ENCODE measurements at places on chromosomes 4 and X.
A peak's percentile ranks its signal among the peaks of the same experiment; 100 is the strongest.

DNA sequence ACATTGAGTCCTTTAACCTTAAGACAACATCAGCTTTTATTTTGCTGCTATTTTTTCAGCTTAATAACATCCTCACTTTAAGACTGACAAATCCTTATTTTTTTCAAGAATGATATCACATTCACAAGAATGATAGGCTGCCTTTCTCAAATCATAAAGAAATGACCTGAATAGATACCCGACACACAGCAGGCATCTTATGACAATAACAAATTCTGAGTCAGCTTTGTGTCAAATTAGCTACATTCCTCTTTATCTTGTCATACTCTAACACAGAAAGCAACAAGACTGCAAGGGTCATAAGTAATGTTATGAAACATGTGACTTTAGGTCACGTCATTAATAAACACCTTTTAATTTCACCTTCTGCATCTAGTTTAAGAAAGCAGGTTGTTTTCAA is 2387.6 kb downstream of the PCDH7 start:
- DNase-seq = no peak

DNA sequence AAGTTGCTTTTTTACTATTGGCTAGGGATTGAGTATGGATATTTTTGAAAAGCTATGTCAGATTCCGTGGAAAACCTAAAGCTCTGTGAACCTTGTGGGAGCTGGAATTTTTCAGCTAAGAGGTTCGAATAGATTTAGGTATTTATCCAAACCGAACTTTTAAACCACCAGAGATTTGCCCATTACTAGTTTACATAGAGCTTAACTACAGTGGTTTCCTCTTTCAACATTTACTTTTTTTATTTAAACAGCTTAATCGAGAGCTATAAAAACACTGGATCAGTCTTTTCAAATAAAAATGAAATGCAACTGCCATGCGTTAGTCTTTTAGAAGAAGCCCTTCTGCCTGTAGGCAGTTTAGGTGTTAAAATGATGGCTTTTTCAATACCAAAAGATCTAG is 377.0 kb downstream of the RPA4 start:
- no peak for DNase-seq

- no peak for DNase-seq
Measured at GRCh38 chr4:156019246-156019645, 65.6 kb upstream of the CTSO start.

- no peak for DNase-seq
Measured at GRCh38 chr4:110977554-110977953, 354.7 kb upstream of the PITX2 start.

GRCh38 chrX:97159916-97160800 is 276.4 kb downstream of the RPA4 start:
- no peak for DNase-seq

DNA sequence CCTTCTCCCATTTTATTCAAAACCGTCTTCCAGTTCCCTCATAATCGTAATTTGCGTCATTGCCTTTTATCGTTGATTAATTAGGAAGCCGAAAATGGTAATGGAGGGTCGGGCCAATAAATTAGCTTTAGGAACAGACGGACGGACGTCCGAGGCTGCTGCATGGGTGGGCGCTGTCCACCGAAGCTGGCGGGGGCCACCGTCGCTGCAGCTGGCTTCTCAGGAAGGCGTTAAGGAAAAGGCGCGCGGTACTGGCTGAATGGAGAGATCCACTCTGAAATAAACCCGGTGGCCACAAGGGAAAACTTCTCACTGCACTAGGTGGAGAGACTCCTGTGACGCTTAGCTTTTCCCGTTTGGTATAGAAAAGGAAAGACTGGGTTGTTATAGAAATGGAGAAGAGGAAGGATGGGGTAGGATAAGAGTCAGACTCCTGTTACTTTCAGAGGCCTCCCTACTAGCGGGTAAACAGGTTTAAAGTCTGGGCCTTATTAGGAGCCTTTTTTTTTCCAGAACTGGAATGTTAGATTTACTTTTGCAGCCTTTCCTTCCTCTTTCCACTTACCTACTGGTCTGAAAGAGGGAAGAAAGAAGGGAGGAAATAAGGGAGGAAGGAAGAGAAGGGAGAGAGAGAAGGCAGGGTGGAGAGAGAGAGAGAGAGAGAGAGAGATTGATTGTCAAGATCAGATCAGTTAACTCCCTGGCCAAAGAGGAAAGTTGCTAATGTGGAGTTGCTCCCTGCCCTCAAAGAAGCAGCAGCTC is 11.3 kb upstream of the PRDM8 start:
- DNase-seq = no peak

DNA sequence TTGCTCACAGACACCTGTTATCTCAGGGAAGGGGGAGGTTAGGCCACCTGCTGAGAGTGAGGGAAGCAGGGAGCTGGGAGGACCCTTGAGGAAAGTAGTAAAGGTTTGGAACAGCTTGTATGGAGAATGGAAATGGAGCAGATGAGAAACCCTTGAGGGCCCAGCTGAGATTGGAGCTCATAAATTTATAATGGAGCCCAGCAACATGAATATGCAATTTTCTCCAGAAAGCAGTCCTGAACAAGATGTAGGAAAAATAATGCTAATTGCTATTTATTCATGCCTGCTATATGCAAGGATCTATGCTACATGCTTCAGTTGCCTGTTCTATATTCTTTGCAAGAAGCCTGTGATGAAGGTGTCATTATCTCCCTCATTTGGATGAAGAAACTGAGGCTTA is 67.5 kb upstream of the LEF1 start:
- DNase-seq = no peak

DNA sequence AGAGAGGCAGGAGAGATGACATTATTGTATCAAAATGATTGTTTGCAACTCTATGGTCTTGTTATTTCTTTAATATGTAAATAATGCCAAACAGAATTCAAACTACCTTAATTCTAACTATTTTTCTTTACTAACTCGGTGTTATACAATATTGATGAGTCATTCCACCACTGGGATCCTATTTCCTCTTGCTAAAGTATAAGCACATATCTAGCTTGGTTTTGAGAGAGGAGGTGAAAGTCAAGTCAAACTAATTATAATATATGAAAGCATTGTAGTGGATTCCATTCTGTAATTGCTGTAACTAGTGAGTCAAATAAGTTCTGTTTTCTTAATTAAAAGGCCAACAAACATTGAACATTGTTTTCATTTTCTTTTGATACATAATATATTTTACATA is 837.6 kb downstream of the PDHA2 start:
- DNase-seq = no peak

DNA sequence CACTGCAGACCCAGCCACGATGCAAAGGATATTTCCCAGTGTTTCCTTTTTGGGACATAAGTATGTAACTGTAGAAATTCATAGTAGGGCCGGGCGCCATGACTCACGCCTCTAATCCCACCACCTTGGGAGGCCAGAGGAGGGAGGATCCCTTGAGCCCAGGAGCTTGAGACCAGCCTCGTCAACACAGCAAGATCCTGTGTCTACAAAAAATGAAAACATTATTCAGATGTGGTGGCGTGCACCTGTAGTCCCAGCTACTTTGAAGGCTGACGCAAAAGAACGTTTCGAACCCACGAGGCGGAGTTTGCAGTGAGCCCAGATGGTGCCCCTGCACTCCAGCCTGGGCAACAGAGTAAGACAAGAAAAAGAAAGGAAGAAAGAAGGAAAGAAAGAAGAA is 49.2 kb downstream of the CRLF2 start:
- no peak for DNase-seq

DNA sequence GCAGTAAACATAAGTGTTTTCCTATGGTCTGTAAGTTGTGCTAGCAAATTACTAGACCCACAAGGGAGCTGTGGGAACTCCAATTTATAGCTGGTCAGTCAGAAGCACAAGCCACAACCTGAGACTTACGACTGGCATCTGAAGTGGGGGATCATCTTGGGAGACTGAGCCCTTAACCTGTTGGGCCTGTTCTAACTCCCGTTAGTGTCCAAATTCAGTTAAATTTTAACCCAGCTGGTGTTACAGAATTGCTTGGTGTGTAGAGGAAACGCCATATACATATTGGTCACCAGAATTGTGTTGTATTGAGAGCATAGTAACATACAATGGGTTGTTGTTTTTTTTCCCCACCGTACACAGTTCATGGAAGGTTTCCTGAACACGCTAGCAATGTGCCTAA is 25.1 kb upstream of the NFXL1 start:
- no peak for DNase-seq

- DNase-seq = no peak
Measured at GRCh38 chr4:88242144-88242543, 42.2 kb downstream of the PPM1K start.

GRCh38 chr4:34279011-34279410 is 1965.3 kb downstream of the ARAP2 start:
- no peak for DNase-seq

DNA sequence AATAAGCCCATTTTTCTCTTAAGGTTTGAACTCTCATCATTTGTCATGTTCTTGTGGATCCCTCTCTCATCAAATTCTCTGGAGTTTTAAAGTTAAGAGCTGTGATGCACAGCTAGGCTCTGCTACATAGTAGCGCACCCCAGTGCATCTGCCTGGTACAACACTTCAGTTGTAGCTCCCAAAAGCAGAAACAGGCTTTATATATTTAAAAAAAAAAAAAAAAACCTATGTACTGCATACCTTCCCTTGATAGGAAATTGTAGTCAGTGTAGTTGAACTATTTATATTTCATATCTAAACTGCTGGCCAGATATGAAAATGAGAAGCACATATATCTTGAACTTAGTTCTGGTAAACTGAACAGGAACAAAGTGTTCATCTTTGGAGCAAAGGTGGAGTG is 131.4 kb downstream of the KLHL13 start:
- no peak for DNase-seq

- no peak for DNase-seq
Measured at GRCh38 chrX:132394591-132394990, 94.2 kb downstream of the MBNL3 start.

- DNase-seq = peak; percentile 22
Measured at GRCh38 chr4:123398853-123399626, 2.4 kb downstream of the SPRY1 start.

DNA sequence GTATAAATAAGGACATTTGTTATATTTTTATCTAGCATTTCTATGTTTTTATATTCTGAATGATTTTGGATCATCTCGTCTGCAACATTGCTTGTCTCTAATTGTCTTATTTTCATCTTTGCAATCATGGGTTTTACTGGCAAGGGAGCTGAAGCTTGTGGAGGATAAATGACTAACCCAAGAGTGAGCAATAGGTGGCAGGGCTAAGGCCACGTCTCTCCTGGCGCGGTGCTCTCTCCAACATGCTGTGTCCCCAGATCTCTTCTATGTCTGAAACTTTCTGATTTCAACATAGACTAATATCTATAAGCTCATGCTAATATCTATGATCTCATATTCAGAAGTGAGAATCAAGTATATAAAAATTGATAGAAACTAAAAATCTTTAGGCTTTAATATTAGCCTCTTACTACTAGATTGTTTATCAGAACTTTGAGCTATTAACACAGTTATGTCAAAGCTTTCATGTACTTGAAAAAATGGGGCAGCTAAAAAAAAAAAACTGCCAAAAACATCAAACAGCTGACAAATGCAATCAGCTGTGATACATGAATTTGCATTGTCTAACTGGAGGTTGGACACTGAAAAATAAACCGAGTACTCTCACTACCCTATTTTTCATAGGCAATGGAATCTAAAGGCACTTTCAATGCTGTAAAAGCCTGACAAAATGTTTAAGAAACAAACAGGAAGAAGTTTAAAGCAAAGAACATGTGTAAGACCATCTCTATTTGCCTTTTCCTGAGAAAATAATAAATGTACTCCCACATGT is 169.2 kb downstream of the TMA16 start:
- no peak for DNase-seq

DNA sequence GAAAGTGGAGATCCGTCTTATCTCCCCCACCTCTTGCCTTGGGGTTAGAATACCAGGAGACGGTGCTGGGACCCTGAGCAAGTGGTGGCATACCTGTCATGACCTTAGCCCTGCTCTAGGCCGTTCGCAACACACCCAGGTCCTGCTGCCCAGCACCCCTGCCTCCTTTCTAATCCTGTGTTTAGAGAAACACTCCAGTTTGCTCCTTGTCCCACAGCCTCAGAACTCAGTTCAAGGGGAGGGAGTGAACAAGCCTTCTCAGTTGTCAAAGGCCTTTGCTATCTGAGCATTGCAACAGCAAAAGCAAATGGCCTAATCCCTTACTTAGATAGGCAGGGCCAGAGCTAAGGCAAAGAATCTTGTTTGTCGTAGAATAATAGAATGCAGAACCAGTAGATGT is 67.9 kb downstream of the CHRNA9 start:
- DNase-seq = no peak

GRCh38 chrX:154426916-154427770 is 1.3 kb upstream of the ATP6AP1 start:
- DNase-seq = no peak

DNA sequence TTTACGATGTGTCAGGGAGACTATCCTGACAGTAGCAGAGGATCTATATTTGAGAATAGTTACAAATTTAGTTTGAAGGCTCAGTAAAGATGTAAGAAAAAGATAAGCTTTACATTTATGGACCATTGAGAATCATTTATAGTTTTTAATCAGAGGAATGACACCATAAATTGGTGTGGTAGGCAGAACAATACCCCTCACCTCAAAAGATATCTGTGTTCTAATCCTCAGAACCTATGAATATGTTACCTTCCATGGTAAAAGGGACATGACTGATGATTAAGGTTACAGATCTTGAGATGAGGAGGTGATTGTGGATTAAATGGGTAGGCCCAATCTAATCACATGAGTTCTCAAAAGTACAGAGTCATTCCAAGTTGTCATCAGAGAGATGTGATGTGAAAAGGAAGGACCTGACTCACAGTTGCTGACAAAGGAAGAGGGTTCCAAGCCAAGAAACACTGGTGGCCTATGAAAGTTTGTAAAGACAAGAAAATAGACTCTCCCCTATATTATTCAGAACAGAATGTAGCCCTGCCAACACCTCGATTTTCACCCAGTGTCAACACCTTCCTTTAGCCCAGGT is 27.0 kb downstream of the EREG start:
- no peak for DNase-seq

DNA sequence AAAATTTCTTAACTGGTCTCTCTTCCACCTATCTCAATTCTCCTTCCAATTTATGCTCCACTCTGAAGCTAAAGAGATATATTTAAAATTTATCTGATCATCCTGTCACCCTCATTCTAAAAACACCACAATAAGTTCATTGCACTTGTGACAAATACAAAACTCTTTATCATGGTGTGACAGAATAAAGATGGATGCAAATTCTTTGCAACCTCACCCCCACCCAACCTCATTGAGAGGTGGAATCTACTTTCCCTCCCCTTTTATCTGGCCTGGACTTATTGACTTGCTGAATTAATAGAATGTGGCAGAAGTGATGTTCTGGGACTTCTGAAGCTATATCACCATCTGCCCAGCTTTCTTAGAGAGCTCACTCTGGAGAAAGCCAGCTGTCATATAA is 46.5 kb downstream of the IDS start:
- DNase-seq = no peak

GRCh38 chr4:88792268-88792781 is 94.7 kb upstream of the NAP1L5 start:
- DNase-seq = no peak

DNA sequence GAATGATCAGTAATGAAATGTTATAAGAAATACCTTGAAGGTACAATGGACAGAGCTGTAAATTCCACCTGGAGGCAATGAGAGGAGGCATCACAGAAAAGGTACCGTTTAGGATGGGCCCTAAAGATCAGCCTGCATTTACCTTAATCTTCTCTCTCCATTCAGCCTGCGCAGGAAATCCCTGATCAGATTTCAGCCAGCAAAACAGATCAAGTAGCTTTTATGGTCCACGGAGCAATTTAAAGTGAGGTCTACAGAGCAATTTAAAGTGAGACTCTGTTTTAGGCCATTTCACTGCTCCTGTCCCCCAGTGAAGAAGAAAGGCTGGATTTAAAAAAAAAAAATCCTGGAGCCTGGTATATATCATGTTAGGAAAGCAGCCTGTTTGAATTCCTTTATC is 195.1 kb upstream of the VCX start:
- no peak for DNase-seq

Measured in CD4-positive, alpha-beta T cell (primary cell).